Neural crest cell (in vitro differentiated cells): ENCODE measurements at places on chromosomes 7 and 10. TPM values are rescaled to one million over a fixed set of nuclear protein-coding genes. Genes with fewer than 3 reads are reported as not detected.

KCP gene
- 2.7 and 2.9 TPM in 2 replicates for total RNA-seq

MAGI2 gene
- 10.0 and 10.1 TPM in 2 replicates for total RNA-seq

CHN2 gene
- total RNA-seq: 15.4 and 15.9 TPM in 2 replicates

DNA sequence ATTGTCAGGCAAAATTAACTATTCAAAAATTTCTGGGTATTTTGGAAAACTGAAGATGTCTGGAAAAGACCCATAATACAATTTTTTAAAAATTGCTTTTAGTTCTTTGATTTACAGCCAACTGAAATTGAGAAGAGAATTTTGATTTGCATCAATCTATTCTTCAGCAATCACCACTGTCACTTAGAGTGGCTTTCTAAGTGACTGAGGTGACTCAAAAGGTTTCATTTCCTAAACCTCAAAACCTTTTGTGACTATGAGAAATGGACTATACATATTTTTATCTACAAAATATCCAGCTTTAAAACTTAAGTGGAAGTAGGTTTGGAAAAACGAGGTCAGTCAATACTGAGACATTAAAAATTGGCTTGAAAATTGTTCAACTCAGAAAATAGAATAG lies 60.0 kb downstream of the ENO4 start:
- DNase-seq: no peak
- H3K4me1 ChIP-seq: peaks cover 8% of the 10 kb centered on the region
- H3K27me3 ChIP-seq: no peaks in the 10 kb centered on the region

- H3K4me3 ChIP-seq: no peak overlapping the region
- no peak overlapping the region for H3K27ac ChIP-seq
- DNase-seq: no peak
Measured at GRCh38 chr7:111677848-111678247, 115.6 kb upstream of the IMMP2L start.

GRCh38 chr7:132806834-132807233 lies 230.6 kb upstream of the PLXNA4 start:
- H3K36me3 ChIP-seq: no peaks in the 10 kb centered on the region
- no peak overlapping the region for H3K27ac ChIP-seq
- no peaks in the 10 kb centered on the region for H3K27me3 ChIP-seq
- H3K4me3 ChIP-seq: no peak overlapping the region

GRCh38 chr7:133682364-133683181 lies 429.7 kb downstream of the EXOC4 start:
- no peaks in the 10 kb centered on the region for H3K27me3 ChIP-seq
- no peak for DNase-seq
- H3K4me1 ChIP-seq: peaks cover 14% of the 10 kb centered on the region
- no peak overlapping the region for H3K4me3 ChIP-seq

DNA sequence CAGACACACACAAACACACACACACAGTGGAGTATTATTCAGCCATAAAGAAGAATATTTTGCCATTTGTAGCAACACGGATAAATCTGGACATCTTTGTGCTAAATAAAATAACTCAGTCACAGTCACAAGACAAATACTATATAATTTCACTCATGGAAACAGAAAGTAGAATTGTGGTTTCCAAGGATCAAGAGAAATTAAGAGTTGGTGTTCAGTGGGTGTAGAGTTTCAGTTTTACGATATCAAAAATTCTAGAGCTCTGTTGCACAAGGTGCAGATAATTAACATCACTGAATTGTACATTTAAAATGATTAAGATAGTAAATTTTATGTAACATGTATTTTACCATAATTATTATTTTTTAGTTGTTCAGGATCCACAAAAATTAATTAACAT lies 1235.0 kb downstream of the XPNPEP1 start:
- no peaks in the 10 kb centered on the region for H3K27me3 ChIP-seq
- H3K4me1 ChIP-seq: no peaks in the 10 kb centered on the region
- DNase-seq: no peak
- no peaks in the 10 kb centered on the region for H3K36me3 ChIP-seq
- no peak overlapping the region for H3K4me3 ChIP-seq

- peaks cover 3% of the 10 kb centered on the region for H3K36me3 ChIP-seq
- peaks cover 29% of the 10 kb centered on the region for H3K4me1 ChIP-seq
- peak overlapping the region; percentile 98 for H3K27ac ChIP-seq
- peak overlapping the region; percentile 95 for H3K4me3 ChIP-seq
- H3K27me3 ChIP-seq: no peaks in the 10 kb centered on the region
Measured at GRCh38 chr10:24722676-24723385, 856 bp downstream of the ARHGAP21 start.

DNA sequence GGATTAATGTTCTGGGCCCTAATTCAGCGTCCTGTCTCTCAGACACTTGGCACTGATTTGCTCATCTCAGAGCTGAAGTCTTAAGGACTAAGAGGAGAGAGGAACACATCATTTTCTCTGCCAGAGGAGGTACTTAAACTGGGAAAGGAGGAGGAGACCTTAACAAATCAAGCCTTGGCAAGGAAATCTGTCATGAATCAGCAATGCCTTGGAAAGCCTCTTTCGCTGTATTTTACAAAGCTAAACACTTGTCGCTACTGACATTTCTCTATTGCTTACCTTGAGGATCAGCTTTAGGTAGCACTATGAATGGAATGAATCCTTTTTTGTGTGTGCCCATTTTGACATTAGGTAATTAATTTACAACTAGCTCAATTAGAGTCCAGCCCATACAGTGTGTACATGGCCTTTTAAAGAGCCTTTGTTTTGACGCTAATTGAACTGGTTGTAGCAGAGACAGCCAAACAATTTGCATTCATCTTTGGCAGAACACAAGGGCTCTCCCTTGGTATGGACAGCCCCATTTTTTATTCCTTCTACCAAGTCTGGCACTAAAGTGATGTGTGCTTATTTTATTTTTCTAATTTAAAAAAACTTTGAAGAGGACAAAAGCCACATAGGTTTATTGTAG lies 37.4 kb downstream of the AUTS2 start:
- no peaks in the 10 kb centered on the region for H3K36me3 ChIP-seq
- no peak overlapping the region for H3K4me3 ChIP-seq
- H3K4me1 ChIP-seq: peaks cover 37% of the 10 kb centered on the region
- H3K27ac ChIP-seq: no peak overlapping the region
- H3K27me3 ChIP-seq: no peaks in the 10 kb centered on the region

- peaks cover 11% of the 10 kb centered on the region for H3K4me1 ChIP-seq
- DNase-seq: no peak
- H3K27me3 ChIP-seq: peaks cover 69% of the 10 kb centered on the region
- no peak overlapping the region for H3K27ac ChIP-seq
- no peak overlapping the region for H3K4me3 ChIP-seq
Measured at GRCh38 chr10:128286141-128286761, 160.0 kb upstream of the MKI67 start.

GRCh38 chr7:112001091-112001826 lies 204.9 kb downstream of the DOCK4 start:
- H3K27ac ChIP-seq: peak overlapping the region; percentile 13
- DNase-seq: no peak
- no peaks in the 10 kb centered on the region for H3K27me3 ChIP-seq
- no peaks in the 10 kb centered on the region for H3K36me3 ChIP-seq

- no peak overlapping the region for H3K4me3 ChIP-seq
- no peaks in the 10 kb centered on the region for H3K36me3 ChIP-seq
- no peak overlapping the region for H3K27ac ChIP-seq
- no peaks in the 10 kb centered on the region for H3K27me3 ChIP-seq
- DNase-seq: no peak
- peaks cover 5% of the 10 kb centered on the region for H3K4me1 ChIP-seq
Measured at GRCh38 chr10:14665865-14666857, 108.5 kb downstream of the FAM107B start.
